MG63 (cell line): ENCODE measurements at places on chromosomes 5 and 9. TPM values are rescaled to one million over a fixed set of nuclear protein-coding genes. Genes with fewer than 3 reads are reported as not detected.

Gene PCDHB12
- total RNA-seq: 0.16 TPM in 1 of 2 replicates, not detected in the other

Gene SH3TC2
- total RNA-seq: 2.9 and 8.8 TPM in 2 replicates

Gene SLC30A5
- total RNA-seq: 38.4 and 40.8 TPM in 2 replicates

GRCh38 chr9:93996863-93997262 is 41.7 kb upstream of the BARX1 start:
- no peak for DNase-seq

- DNase-seq: no peak
Observed at GRCh38 chr5:71573591-71573990, 13.5 kb upstream of the MCCC2 start.

- no peak for DNase-seq
Observed at GRCh38 chr5:149391524-149391923, 12.4 kb upstream of the IL17B start.

GRCh38 chr9:129567842-129568559 is 52.9 kb downstream of the C9orf50 start:
- peak; percentile 84 for DNase-seq
